ENCODE measurements at places on chromosomes 6 and 20.

DNA sequence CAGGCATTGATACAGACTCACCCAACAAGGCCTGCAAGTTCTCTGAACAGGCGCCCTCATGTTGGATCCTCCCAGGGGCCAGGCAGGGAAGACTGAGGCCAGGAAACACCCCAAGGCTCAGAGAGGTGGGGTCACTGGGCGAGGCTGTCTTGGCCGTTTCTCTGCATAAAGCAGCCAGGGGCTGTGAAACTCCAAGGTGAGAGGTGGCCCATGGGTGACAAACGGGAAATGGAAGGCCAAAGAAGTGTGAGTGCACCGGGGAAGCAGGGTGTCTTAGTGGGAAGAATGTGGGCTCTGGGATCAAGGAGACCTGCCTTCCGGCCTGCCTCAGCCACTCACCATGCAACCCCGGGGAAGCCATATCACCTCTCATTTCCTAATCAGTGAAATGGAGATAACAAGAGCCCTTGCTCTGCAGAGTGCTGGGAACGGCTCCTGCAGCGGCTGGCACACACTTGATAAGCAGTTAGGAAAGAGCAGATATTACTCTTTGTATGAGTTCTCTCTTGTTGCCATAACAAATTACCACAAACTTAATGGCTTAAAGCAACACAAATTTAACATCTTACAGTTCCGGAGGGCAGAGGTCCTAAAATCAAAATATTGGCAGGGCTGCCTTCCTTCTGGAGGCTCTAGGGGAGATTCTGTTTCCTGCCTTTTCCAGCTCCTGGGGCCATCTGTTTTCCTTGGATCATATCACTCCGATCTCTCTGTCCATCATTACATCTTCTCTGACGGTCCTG is 168.6 kb downstream of the NFATC2 start:
- peak; percentile 48 for DNase-seq

DNA sequence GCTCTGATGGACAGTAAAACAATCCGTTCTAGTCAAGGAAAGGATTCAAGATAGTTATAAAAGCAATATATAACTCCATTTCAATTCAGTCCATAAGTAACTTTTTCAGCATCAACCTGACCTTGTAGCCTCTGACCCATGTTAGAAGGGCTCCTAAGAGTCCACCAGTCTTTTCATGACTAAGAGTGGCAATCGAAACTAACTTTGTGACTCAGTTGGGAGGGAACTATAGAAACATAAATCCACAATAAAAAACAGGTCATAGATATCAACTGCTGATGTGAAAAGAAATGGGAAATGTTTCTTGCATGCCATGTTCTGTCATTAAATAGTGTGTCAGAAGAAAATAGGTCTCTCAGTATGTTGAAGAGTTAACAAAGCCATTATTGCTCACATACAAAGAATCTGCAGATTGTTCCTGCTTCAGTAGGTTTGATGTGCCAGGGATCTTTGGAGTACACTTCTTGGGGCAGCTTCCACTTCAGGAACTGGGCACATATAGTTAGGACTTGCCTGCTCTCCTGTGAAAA is 16.2 kb upstream of the RBL1 start:
- no peak for DNase-seq

- no peak for DNase-seq
Observed at GRCh38 chr20:59819496-59820203, 113.8 kb downstream of the SYCP2 start.

DNA sequence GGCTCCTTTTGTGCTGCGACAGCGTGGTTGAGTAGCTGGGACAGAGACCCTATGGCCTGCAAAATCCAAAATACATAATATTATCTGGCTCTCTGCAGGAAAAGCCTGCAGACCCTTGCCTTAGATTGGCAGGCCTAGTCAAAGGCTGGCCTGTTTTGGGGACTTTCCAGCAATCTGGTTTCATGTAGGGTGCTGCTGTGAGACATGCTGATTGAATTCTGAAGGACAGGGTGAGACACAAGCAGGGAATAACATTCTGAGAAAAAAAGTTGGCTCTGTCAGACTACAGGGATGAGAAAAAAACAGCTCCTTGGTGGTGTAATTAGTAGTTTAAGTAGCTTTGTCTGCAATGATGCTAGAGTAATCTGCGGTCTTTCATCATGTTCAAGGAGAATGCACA is 402.7 kb upstream of the AGPAT4 start:
- no peak for DNase-seq

- no peak for DNase-seq
Observed at GRCh38 chr20:13449868-13450434, 188.8 kb downstream of the TASP1 start.

- DNase-seq: peak; percentile 89
Observed at GRCh38 chr6:19465760-19466159, 371.4 kb upstream of the ID4 start.
